NCI-H2171 treated with DMSO at 0.1 percent for 48 hours (cell line): ENCODE measurements at places on chromosomes 16 and 17.
A peak's percentile ranks its signal among the peaks of the same experiment; 100 is the strongest.

GRCh38 chr16:65510850-65511249 lies 389.0 kb upstream of the CDH11 start:
- no peak for DNase-seq

- peak; percentile 48 for DNase-seq
These were observed 8.8 kb upstream of the CEP112 start for GRCh38 chr17:66200685-66201092.

GRCh38 chr16:1708083-1708767 lies 2.2 kb downstream of the MAPK8IP3 start:
- DNase-seq = peak; percentile 53

DNA sequence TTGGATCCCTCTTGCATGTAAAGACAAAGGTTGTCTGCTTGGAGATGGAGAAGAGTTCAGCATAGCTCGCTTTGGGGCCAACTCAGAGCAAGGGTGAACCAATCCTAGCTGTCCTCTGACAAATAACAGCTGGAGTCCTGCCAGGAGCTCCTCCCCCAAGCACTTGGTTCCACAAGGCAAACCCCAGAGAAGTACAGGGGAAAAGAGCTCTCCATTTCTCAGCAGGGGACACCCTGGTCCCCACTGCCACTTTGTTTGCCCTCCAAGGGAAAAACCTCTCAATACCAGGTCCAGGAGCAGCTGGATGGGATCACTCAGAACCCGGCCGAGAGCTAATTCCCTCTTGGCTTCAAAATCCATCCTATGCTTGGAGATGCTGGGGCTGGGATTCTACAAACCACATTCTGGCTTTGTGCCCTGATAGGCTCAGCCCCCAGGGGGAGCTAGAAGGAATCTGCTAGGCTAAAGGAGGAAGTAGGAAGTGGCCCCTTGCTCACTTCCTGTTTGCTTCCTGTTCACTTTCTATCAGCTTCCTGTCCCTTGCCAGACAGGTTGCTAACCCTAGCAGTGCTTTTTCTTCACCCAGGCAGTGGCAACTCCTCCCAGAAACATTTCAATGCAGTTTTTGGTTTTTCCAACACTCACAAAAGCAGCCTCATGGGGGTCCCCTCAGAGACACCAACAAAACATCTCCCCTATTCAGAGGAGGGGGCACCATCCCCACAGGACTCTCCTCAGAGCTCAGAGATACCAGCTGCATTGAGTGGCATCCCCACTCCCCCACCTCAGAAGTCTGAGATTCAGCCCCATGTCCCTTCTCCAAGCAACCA lies 30.7 kb downstream of the CDRT4 start:
- DNase-seq = peak; percentile 39

- DNase-seq = no peak
These were observed 10.2 kb downstream of the CYTH1 start for GRCh38 chr17:78771758-78772382.

DNA sequence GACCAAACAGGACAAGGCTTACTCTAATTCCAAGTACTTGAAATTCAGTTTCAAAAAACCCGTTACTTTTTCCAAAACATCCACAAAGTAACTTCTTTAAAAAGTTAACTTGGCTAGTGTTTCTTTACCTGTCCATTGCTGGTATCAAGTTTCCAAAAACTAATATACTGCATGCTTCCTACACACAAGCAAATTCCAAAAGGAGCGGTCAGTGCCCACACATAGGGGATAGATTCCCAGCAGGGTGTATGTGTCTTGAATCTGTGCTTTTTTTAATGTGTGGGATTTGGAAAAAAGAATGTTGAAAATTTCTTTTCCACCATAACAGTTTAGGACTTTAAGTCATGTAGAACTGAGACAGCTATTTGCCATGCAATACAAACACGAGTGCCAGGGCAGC lies 367.8 kb upstream of the SOX9 start:
- DNase-seq = no peak

- DNase-seq = no peak
These were observed 40.8 kb upstream of the BHLHA9 start for GRCh38 chr17:1229349-1229899.

DNA sequence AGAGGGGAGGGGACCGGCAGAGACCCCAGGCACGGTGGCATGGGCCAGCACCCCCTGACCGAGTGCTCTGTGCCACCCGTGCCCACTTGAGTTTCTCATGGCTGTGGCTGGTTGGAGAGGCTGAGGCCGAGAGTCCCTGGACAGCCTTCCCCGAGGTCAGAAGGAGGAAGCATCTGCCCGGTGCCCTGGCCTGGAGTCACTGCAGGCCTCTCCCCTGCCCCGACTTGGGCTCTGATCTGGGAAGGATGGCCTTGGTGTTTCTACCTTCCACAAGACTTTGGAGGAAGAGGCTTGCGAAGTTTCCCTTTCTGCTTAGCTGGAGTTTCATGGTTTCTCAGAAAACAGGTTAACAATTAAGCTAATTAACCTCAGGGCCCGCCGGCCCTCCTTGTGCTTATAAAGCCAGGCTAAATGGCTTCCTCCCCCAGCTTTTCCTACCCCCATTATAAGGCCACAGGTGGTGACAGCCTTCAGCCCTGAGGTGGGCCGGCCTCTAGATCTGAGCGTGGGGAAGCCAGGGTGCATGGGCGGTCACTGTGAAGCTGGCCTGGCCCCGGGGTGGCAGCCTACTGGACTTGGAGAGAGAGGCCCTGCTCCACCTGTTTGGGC lies 17.3 kb downstream of the LLGL2 start:
- DNase-seq = no peak

DNA sequence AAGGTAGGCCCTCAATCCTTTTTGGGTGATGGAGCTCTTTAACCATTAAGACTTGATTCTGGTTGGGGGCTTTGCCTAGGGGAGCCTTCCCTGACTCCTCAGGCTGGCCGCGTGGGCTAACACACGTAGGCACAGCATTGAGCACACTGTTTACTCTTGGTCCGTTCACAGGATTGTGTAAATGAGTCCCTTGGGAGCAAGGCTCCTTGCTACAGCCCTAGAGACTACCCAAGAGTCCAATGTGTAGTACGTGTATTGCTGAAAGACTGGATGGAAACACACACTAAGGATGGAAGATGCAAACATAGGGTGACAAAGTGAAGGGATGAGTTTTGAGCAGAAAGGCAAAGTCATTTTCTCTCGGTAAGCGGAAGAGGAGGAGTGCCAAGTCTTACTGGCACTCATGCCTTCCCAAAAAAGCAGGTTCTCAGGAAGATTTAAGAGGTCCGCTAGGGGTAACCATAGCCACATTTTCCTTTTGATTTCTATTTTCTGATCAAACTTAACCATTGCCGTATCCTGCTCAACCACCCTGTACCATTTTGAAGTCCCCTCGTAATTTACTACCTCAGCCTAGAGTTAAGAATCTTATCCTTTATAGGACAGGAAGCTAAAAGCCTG lies 911 bp upstream of the ITGA2B start:
- no peak for DNase-seq

- no peak for DNase-seq
These were observed 100.6 kb upstream of the METRNL start for GRCh38 chr17:82978765-82979349.

DNA sequence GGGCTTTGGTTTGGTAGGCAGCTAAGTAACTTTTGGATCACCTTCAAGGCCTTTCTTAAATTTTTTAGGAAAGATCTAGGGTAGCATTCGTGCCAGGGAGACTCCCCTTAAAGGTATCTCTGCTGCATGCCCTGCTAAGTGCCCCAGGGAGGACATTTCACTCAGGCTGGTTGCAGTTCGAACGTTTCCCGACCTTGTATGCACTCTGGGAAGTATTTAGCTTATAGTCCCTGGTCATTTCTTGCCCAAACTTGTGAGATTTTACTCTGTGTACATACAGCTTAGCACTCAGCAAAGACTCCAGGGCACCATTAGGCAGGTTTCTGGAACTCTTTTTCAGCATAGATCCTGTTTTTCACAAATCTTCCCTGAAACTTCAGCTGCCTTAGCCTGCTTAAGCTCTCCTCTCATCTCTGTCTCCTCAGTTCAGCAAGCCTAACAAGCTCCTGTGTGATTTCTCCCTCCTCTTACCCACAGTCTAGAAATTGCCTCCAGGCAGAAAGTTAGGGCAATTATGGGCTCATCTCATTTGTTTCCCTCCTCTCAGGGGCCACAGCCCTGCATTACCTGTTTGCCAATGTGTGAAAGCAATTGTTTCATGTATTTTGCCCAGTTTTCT lies 84.6 kb downstream of the MRTFB start:
- DNase-seq = no peak

DNA sequence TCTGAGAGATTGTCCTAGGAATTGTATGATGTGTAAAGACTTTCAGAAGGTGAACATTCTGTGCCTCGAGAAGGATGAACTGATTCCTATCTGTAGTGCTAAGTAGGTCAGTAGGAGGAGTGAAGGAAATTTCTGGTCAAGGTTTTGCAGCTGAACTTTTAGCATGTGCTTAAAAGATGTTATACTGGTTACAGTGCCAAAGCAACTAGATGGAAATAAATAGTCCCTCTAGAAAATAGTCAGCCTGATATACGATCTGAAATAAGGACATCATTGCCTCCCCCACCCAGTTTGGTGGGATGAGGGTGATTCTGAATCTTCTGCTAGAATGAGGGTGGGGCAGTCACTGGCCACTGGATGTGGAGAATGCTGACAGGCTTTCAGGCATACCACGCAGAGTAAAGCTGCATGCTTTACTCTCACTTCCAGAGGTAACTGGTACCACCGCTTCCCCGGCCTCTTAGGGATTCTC lies 57.2 kb upstream of the VPS4A start:
- DNase-seq = no peak

GRCh38 chr16:6297666-6298410 lies 1034.8 kb upstream of the RBFOX1 start:
- no peak for DNase-seq

GRCh38 chr16:48352648-48353390 lies 32.4 kb downstream of the SIAH1 start:
- DNase-seq = no peak

DNA sequence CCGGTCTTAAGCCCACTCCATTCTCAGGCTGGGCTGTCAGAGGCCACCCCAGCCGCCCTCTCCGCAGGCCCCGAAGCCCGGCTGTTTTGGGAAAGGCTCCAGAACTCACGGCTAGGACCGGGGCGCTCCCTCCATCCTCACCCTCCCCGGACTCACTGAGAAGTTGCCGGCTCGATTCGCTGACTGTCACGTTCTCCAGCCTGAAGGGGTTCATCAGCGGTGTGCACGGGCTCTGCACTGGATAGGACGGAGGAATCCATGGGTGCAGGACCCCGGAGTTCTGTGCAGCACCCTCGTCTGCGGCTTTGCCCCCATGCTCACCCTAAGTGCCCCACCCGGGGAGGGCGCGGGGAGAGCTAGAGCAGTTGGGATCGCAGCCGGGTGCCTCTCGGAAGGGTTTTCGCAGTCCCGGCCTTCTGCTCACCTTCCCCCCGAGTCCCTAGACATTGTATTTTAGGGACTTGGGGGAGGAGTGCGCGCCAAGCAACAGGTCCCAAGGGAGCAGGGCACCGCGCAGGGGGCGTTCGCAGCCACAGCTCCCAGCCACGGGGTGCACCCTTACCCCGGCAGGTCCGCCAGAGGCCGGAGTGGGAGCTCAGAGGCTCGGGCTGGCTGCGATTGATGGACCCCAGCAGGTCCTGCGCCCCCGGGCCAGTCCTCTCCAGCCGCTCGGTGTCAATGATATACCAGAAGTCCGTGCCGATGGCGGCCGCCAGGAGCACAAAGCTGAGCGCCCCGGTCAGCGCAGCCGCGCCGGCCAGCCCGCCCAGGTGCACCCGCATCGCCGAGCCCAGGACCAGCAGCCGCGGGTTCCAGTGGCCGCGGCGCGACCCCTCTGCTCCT lies 1.0 kb downstream of the TMEM114 start:
- DNase-seq = no peak

DNA sequence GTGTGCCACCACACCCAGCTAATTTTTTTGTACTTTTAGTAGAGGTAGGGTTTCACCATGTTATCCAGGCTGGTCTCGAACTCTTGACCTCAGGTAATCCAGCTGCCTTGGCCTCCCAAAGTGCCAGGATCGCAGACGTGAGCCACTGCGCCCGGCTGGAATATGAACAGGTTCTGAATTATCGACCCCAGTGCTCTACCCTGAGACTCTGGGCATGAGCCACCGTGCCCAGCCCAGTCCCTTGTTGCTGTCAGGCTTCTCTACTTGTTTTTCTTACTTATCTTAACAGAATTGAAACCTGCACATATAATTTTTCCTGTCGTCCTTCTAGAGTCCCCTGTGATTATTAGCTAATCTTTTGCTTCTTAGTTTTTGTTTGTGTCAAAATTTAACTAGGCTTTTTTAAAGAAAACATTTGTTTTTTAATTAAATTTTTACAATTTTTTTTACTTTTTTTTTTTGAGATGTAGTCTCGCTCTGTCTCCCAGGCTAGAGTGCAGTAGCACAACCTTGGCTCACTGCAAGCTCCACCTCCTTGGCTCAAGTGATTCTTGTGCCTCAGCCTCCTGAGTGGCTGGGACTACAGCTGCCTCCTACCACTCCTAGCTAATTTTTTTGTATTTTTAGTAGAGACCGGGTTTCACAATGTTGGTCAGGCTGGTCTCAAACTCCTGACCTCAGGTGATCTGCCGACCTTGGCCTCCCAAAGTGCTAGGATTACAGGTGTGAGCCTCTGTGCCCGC lies 66.7 kb downstream of the AP2B1 start:
- DNase-seq = no peak

- no peak for DNase-seq
These were observed 14.6 kb downstream of the CYLD start for GRCh38 chr16:50756473-50756872.

GRCh38 chr17:27586203-27586721 lies 44.7 kb upstream of the LGALS9 start:
- no peak for DNase-seq

DNA sequence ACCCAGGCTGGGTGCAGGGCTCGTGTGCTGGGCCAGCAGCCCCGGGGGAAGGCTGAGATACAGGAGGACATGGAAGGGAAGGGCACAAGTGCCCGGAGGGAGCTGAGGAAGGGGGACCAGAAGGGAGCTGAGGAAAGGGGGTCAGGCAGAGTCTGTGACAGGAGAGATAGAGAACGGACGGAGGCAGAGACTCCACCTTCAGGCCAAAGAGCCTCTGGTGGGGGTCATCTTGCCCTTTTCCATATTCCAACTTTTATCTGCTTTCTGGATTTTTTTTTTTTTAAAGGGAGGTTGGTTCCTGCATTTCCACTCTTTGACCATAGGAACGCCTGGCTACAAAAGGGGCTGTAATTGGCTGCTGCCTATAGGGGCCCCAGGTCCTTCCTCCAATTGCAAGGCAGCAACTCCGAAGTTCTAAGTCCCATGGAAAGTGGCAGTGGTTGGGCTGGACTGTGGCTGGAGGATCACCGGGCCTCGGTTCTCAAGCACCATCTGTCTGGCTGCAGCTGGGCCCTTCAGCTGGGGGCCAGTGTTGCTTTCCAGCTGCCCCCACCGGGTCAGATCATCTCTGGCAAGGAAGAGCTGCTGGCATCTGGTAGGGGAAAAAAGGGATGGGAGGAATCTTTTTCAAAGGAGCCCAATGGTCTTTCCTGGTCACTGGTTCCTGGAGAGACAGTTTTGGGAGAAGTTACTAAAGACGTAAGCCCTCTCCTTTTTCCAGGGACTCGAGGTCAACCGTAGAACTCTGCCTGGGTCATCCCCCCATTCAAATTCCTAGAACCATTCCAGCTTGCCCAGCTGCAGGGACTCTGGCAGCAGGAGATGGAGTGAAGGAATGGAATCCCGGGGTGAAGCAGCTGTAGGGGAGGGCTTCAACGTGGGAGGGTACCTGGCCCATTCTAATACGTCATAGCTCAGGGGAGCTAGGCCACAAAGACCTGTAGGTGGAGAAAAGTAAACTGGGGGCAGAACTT lies 13.1 kb upstream of the MRPS23 start:
- DNase-seq = no peak
